ENCODE measurements at places on chromosomes 13 and 19.

GRCh38 chr19:31372246-31372781 lies 23.1 kb upstream of the TSHZ3 start:
- DNase-seq: no peak

DNA sequence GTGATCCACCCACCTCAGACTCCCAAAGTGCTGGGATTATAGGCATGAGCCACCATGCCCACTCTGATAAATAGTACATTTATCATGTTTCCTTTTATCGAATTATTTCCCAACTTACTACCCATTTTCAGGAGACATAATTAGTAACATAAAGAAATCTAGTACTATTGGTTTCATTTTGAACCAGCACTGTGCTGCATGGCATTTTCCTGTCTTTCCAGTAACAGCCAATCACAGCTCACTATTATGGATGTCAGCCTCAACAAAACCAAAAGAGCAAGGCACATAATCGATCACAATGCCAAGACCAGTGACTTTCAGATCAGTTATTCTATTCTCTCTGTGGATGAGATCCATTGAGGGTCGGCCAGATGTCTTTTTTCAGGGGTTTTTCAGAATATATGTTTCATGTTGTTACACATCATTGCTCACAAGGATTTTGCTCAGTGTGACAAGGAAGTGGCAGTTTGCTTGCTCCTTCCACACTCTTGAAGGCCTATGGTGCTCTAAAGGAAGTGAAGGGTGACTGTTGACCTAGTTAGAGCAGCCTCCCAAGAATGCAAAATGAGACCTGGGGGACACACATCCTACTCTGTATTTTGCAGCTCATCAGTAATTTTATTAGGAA lies 233.4 kb downstream of the KCNRG start:
- no peak for DNase-seq

- no peak for DNase-seq
Measured at GRCh38 chr13:41048640-41049039, 12.7 kb upstream of the WBP4 start.

DNA sequence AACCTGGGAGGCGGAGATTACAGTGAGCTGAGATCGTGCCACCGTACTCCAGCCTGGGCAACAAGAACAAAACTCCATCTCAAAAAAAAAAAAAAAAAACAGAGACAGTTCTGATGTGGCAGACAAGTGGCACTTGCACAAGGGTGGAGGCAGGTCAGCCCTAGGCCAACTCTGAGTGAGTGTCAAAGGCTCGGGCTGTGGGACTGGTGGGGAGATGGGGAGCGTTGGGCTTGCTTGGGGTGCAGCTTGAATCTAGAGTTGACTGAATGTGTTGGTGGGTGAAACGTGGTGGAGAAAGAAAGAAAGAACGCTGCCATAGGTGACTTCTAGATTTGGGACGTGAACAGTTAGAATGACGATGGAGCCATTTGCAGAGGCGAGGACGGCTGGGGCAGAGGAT lies 121.3 kb upstream of the SPACA7 start:
- no peak for DNase-seq

DNA sequence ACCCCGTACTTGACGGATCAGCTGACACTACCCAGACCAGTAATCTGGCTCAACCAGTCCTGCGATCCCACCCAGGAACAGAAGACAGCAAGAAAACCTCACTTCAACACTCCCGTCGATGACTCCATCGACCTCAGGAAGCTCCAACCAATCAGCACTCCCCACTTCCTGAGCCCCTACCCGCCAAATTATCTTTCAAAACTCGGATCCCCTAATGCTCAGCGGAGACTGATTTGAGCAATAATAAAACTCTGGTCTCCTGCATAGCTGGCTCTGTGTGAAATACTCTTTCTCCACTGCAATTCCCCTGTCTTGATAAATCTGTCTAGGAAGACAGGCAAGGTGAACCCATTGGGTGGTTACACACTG lies 1.2 kb downstream of the LSM4 start:
- DNase-seq: no peak

- no peak for DNase-seq
Measured at GRCh38 chr13:47472516-47472915, 528.6 kb downstream of the SUCLA2 start.

DNA sequence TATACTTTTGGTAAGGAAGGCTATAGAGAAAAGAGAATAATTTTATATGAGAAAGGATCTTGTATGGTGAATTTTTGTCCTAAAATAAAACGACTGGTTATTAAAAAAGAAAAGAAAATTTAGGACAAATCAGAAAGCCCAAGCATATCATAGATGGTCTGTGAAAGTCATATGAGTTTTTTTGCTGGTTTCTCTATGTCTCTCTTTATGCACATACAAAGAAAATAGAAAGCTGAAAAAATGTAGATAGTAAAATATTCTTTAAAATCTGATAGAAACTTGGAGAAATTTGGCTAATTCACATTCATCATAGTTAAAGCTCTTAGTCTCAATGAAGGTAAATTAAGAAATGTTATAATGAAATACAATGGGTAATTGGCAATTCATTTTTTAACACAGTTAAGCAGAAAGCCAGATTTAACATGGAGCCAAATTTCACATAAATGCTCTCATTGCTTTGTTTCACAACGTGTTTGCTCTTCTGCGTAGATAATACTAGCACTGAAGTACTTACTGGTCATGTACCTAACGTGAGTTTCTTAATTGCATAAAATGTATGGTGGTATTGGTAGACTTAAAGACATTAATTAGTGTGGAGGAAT lies 621.5 kb upstream of the ATXN8OS start:
- no peak for DNase-seq

DNA sequence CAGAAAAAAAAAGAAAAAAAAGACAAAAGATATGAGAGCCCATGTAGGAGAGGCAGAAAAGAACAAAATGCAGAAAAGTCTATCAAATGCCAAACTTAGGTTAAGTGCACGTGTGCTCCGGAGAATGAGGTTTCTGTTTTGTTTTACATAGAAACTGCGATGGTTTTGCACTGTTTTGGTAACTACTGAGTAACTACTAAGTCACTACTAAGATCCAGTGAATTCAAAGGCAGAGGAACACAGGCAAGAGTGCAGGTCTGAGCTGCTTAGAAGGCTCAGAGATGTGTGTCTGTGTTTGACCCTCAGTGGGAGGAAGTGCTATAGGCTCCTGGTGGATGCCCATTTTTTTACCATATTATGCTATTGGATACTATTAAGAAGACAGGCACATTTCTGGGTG lies 299.3 kb downstream of the NDFIP2 start:
- no peak for DNase-seq

DNA sequence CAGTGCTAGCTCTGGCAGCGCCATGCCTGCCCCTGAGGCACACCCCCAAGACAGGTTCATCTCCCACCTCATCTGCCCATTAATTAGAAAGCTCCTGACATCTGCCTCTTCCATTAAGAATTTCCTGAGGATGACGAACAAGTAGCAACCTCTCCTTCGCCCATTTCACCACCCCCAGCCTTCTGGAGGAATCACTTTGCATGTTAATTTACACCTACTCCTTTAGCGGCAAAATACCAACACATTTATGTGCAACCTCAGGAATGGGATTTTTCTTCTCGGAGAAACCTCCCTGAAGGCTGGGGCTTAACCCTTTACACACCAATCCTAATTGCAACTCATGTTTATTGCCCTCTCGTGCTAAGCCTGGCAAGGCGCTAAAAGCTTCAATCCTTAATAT lies 13.8 kb downstream of the SLC7A1 start:
- DNase-seq: no peak

GRCh38 chr13:65133094-65133493 lies 2097.0 kb downstream of the PCDH9 start:
- no peak for DNase-seq

DNA sequence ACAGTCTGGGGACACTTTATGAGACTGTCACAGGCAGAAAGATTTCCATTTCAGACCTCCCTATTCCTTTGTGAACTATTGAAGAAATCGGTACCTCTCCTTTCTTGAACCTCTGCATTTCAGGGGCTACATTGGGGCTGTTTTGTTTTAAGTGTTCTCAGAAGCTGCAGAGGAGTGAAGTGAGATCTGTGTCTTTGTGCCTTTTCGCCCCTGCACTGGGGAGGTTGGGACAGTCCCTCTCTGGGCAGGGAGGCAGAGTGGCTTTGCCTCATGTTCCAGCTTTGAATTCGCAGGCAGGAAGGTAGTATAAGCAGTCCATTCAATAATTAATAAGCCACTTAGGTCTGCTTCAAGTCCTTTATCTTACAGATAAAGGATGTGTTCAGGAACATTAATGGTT lies 9.5 kb upstream of the AMER2 start:
- DNase-seq: no peak

- DNase-seq: no peak
Measured at GRCh38 chr19:38656171-38656981, 8.9 kb downstream of the ACTN4 start.

GRCh38 chr13:34256236-34256635 lies 438.3 kb downstream of the RFC3 start:
- DNase-seq: no peak

- DNase-seq: no peak
Measured at GRCh38 chr13:102373221-102373620, 28.6 kb downstream of the FGF14 start.

GRCh38 chr13:41528021-41528420 lies 70.7 kb downstream of the RGCC start:
- DNase-seq: no peak

- no peak for DNase-seq
Measured at GRCh38 chr19:6720369-6721137, at the start of gene C3. C3 (minus strand) TSS chr19:6720650; CDS start chr19:6720589, 61 bp downstream.

DNA sequence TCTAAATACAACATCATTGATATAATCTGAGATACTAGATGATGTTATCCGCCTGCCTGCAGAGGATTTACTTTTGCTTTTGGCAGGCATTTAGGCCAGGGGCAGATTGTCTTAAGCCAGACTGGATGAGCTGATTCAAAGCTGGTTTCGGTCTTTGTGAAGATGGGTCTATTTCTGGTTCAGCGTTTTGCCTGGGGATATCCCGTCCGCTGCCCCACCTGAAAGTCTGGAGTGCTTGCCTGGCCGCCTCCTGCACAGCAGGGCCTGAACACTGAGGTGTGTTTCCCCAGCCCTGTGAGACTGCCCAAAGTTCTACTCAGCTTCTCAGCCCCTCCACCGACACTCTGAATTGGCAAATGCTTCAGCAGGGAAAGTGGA lies 149.7 kb downstream of the KATNAL1 start:
- no peak for DNase-seq

- DNase-seq: no peak
Measured at GRCh38 chr19:31085125-31085524, 264.1 kb downstream of the TSHZ3 start.

DNA sequence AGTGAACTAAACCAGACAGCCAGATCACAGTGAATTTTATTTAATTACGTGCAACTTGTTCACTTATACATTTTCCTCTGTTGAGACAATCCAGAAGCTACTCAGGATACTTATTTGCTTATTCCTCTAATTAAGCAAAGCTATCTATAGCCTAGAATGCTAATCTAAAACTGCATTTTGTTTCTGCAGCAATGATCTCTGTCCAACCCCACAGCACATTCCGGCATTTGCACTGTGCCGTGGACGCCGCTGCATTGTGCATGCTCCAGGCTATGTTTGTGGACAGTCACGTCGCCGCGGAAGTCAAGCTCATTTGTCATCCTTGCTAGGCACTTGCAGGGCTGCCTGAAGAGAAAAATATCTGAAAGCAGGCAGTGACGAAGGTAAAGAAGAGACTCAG lies 406.9 kb downstream of the RFC3 start:
- DNase-seq: no peak

- DNase-seq: no peak
Measured at GRCh38 chr13:76289558-76289957, 596.6 kb downstream of the KCTD12 start.

GRCh38 chr19:53696951-53697350 lies 65.2 kb downstream of the DPRX start:
- no peak for DNase-seq

GRCh38 chr13:61410669-61411297 lies 4.9 kb downstream of the PCDH20 start:
- no peak for DNase-seq

DNA sequence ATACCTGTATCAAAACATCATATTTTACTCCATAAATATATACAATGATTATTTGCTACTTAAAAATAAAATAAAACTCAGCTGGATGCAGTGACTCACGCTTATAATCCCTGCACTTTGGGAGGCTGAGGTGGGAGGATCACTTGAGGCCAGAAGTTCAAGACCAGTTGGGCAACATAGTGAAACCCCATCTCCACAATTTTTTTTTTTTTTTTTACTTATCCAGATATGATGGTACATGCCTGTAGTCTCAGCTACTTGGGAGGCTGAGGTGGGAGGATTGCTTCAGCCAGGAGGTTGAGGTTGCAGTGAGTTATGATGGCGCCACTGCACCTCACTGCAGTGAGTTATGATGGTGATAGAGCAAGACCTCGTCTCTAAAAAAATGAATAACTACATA lies 22.4 kb downstream of the POU2F2 start:
- no peak for DNase-seq

DNA sequence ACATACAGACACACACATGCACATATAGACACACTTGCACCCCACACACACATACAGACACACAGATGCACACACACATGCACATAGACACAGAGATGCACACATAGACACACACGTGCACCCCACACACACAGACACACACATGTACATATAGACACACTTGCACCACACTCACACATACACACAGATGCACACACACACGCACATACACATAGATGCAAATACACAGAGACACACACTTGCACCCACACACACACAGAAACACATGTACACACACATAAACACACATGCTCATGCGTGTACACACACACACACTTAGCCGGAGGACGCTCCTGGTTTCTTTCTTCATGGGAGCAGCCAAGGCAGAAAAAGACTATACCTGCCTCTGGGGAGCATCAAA lies 10.0 kb downstream of the COL4A2 start:
- no peak for DNase-seq

DNA sequence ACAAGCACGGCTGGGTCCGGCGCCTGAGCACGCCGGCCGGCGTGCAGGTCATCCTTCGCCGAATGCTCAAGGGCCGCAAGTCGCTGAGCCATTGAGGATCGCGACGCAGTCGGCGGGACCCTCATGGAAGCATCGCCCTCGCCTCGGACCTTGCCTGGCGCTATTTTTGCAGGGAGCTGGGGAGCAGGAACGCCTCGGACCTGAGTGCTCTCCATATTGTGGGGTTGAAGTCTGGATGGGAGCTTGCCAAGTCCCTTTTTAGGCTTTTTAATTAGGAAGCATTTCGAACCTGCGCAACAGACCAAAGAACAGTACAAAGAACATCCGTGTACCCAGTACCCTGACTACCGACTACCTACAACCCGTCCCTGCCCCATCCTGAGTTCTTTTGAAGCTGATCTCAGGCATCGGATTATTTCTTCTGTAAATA lies 628 bp downstream of the MRPL34 start:
- DNase-seq: no peak
